ENCODE measurements at places on chromosomes 12 and 14.

DNA sequence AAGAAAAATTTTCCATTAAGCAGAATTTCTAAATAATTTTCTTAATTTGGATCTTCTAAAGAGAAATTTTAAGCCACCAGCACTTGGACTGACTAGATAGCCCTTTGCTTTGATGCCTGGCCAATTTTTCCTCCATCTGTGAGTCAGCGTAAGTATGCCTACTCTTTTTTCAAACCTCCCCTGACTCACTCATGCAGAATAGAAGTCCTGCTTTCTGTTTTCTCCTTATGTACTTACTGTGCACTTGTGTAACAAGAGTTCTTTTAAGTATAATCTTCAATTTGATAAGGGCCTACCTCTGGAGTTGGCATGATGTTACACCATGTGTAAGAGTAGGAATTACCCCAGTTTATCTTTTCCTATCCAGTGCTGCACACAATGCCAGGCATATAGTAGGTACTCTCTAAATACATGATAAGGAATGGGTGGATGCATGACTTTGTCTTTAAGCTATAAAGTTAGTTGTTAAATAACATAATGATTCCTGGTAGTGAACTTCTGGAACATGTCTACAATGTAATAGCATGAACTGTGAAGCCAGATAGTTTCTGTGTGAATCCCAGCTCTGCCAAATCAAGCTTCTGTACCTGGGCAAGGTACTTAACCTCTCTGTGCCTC, 329.6 kb downstream of the TMTC2 start:
- DNase-seq = no peak

GRCh38 chr14:85050180-85050579, 479.8 kb upstream of the FLRT2 start:
- no peak for DNase-seq

GRCh38 chr12:14936224-14936861, 2.0 kb downstream of the ERP27 start:
- DNase-seq = no peak

DNA sequence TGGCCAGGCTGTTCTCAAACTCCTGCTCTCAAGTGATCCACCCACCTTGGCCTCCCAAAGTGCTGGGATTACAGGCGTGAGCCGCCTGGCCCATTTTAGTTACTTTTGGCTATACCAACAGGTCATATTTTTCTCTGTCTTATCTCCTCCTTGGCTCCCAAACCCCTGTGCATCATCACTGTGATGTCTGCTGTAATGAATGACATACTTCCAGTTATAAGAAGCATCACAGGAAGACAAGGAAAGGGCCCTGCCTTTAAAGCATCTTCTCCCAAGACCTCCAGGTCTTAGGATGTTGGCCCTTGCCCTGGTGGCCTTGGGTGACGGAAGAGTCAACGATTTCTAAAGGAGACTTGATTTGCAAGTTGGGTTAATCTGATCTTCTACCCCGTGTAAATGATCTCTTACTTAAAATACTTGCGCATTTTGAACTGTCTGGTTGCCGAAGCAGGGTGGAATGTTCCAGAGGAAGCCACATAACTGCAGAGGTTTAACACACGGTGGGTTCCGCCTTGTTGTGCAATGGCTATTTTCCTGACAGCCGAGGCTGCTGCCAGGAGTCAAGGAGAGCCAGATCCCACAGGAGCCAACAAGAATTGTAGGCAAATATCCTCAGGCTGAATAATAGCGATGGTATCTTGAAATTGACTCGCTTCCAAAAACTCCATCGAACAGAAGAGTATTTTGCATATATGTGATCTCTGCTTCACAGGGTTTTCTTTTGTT, 55.7 kb upstream of the PLXNC1 start:
- DNase-seq = no peak

DNA sequence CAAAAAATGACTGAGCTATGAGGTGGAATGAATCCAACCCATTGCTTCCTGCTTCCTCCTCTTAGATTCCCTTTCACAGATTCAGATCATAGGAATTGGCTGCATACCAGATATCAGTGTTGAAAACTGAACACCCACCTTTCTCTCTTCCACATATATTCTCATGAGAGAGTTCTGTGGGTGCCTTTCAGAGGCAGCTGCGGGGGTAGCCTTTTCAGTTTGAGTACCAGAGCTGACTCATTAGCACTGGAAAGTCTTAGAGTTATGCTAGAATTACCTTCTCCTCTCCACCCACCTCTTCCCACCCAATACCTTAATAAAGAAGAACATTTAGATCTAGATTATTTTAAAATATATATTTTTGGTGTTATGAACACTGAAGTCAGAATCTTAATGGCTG, 495.4 kb upstream of the SEL1L start:
- no peak for DNase-seq

DNA sequence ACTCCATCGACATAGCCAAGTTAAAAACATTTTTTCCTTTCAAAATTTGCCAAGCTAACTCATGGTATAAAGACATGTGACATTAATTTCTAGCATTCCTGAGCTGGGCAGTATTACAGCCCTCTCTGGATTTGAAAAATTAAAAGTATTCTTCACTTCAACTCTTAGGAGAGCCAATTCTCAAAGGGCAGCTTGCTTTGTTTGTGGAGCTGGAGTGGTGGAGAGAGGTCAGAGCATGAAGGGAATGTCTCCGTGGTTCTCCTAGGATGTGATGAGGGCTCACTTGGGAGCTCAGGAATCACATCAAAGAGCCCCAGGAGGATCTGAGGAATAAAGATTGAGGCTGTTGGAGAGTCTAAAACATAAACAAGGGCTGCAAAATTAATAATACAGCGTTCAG, 46.9 kb upstream of the RGS6 start:
- no peak for DNase-seq

DNA sequence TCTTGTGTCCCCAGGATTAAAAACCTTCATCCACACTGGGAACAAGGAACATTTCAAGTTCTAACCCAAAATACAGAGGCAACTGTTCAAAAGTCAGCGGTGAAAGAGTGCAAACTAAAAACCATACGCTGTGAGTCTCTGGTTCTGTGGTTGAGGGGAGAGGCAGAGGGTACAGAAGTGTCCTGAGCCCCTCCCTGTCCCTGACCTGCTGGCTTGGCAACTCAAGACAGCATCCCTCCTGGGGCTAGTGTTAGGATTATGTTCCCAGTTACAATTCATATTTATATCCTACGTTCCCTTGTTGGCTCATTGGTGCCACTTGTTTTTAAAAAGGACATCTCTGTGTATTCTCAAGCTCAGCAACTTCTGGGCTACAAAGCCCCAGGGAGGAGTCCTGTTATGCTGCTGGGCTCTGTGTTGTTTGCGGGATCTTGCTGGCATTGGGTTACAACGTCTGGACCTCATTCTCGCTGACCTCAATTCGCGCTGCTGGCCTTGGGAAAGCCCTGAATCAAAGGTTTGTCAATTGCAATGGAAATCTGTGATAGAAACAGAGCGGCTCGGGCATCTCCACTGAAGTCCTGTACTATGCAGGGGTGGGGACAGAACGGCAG, 420.8 kb downstream of the FUT8 start:
- no peak for DNase-seq

All from NCI-H1436 treated with DMSO at 0.1 percent for 48 hours (cell line).